NT2/D1 (cell line): ENCODE measurements at places on chromosomes 12 and 14.

DNA sequence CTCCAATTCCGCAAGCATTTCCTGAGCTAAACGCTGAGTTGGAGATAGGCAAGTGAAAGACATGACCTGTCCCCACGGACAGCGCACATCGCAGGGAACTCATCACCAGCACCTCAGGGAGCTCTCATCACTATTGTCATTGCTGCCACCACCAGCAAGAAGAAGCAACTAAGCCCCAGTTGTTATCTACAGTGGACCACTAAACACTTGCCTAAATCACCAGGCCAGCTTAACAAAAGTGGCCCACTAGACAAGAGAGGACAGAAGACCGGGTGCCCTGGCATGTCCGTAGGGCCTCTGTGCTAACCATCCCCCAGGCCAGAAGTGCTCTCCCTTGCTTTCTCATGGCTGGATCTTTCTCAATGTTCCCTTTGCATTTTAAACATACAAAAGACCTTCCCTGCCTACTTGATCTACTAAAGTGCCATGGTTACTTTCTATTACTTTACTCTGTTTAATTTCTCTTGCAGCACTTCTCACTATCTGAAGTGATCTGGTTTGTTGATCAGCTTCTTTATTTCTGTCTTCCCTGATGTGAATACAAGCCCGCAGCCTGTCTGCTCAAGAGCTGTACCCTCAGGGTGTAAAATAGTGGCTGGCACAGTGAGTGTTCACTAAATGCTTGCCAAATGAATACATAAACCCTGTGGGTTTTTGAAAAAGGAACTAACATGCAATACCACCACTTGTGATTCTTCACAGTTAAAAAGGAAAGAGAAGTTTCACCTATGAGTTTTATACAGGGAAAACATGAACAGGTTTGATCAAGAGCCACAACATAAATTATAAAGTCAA lies 60.9 kb upstream of the RFLNA start:
- no peak for DNase-seq

- DNase-seq = no peak
These were observed 16.8 kb downstream of the MSI1 start for GRCh38 chr12:120352117-120352516.

- DNase-seq = no peak
These were observed 96.4 kb downstream of the RIN3 start for GRCh38 chr14:92609955-92610354.

DNA sequence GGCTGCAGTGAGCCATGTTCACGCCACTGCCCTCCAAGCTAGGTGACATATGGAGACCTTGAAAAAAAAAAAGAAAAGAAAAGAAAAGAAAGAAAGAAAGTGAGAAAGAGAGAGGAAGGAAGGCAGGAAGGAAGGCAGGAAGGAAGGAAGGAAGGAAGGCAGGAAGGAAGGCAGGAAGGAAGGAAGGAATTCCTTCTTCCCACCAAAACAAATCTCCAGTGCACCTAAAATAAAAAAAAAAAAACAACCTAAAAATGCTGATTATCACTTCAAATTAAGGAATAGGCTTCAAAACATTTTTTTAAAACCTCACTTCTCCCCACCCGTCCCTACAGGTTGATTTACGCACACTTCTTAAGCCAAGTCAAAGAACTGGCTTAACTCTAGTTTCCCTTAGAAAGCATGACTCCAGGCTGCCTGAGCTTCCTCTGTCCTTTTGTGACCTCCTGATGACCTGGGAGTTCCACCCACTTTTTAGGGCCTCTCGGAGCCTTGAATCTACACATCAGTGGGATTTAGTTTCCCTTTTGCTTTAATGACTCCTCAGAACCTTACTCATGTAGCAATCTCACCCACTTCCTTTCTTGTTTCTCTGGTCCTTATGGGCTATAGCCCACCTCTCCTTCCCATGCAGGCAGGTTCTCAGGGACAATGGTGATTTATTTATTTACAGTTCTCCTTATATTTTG lies 18.6 kb downstream of the DUSP6 start:
- no peak for DNase-seq

DNA sequence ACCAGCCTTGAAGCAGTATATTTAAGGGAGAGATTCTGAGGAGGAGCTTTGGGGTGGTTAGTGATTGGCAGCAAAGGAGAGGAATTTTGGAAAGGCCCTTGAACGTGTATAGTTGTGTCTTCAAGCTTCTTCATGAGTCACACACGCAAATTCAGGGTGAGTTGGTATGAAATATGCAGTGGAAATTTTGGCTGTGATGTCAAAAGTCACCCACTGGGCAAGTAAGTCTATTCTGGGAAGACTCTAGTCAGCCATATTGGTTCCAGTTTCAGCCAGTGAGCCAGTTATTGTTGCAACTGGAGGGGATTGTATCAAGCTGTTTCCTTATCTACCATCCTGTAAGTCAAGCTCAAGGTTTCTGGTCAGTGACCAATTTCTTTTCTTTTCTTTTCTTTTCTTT lies 32.0 kb upstream of the VASH1 start:
- no peak for DNase-seq

DNA sequence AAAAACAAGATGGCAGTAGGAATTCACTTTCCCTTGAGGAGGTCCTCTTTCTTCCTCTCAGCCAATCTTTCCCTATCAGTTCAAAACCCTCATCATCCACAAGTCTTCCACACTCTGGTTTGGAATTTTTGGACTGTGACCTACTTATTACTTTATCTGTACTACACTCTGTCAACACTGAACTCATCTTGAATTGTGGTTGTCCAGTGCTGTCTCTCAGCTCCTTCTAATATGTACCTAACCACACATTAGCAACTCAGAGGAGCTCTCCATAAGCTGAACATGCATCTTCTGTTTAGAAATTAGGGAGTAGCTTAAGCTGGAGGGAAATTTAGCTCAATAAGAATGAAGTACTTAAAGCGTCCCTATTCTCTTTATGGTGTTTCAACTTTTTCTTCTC lies 34.8 kb downstream of the SLC38A1 start:
- DNase-seq = no peak

DNA sequence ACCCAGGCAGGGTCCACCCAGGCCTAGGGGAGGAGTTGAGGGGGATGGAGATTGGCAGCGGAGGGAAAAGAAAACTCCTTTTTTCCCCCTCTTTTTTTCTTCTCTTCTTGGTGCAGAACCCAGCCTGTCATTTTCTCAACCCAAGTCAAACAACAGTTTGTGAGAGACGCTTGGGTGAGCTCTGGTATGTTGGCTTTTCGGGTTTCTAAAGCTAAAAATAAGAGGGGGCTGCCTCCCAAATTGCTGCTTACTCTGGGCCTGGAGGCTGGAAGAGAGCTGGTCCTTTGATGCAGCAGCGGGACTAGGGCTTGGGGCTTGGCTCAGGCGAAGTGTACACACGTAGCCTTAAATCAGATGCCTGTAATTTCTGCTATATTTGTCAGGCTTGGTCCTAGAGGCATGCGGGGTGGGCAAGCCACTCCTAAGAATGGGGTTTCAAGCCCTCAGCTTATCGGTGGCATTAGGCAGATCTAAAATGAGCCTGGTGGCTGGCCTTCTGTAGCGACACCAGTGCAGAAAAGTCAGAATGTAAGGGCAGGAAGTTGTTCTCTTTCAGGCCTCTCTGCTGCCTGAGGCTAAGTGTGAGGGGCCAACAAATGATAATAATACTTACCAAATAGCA lies 816 bp upstream of the SLC8A3 start:
- DNase-seq = no peak

GRCh38 chr14:24145690-24146452 lies 539 bp downstream of the PSME2 start:
- no peak for DNase-seq
